ENCODE measurements at places on chromosomes 2 and 18. TPM values are rescaled to one million over a fixed set of nuclear protein-coding genes. Genes with fewer than 3 reads are reported as not detected.
A peak's percentile ranks its signal among the peaks of the same experiment; 100 is the strongest.

INO80B gene
- total RNA-seq = 21.6 TPM

EPB41L5 gene
- 7.1 TPM for total RNA-seq

PID1 gene
- total RNA-seq = 0.95 TPM

DNA sequence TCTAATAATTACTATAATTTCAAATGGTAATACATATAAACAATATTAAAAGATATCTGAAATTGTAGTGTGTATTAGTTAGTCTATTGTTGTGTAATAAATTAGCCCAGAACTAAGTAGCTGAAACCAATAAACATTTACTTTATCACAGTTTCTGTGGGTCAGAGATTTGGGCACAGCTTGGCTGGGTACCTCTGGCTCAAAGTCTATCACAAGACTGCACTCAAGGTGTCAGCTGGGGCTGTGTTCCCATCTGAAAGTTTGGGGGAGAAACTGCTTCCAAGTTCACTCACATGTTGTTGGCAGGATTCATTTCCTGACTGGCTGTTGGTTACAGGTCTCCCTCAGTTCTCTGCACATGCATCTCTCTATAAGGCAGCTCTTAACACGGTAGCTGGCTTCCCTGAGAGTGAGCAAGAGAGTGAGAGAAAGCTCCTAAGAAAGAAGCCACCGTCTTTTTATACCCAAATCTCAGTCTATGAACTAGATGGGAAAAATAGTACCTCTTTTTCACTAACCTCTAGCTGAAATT, 25.6 kb upstream of the WIPF1 start:
- no peak for DNase-seq

GRCh38 chr2:5911718-5912117, 219.5 kb downstream of the SOX11 start:
- DNase-seq = no peak

DNA sequence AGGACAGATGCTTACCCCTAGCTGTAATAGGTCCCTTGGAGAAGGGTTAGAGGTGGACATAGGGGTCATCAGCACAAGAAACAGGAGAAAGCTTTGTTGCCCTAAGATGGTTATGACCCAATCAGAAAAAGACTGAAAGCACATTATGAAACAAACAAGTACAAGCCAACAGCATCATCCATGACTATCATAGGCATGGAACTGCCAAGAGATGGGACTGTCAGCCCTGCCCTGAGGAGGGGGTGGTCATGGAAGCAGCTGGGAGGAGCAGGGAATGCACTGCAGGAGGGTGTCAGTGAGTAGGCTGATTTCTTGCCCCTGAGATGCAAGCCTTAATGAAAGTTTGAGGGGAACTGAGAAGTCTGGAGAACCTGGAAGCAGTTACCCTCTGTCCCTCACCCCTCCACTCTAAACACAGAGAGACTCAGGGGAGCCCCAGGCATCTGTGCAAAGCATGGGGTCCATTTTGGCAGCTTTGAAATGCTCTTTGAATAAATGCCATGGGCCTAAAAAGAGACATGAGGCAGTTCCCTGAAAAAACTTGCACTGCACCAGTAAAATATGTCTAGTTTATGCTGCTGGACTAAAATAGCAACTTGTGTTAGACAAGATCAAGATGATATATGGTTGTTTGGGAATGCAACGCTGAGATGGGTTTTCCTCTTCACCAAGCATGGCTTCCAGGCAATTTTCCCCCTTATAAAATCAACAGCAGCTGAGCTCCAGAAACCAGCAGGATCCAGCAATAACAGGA, 122.7 kb upstream of the ZFP36L2 start:
- no peak for DNase-seq

DNA sequence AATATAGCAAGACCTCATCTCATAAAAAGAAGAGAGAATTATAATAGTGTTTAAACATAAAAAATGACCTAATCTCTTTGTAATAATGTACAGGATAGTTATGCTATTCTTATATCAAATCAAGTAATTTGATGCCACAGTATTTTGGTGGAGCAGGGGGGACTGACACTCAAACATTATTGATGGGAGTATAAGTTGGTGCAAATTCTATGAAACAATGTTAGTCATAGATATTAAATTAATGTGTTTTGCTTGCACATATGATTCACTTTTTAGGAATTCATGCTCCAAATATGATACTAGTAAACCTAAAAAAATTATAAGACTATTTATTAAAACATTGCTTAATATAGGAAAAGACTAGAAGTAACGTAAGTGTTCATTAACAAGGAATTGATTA, 256.1 kb upstream of the SYT4 start:
- no peak for DNase-seq

DNA sequence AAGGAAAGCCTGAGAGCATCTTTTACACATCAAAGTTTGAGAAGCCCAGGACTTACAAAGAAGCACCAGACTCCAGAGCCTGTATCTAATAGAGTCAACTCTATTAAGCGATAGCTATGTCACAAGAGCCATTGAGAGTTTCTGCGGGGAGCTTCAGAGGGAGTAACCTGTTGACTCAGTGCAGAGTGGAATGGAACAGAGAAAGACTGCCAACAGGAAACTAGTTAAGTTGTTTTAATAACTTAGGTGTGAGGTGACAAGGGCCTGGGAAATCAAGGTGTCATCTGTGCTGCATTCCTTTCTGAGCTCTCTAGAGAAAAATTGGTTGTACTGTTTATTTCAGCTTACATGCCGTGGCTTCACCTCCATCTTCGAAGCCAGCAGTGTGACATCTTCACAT, 513.8 kb upstream of the POU3F3 start:
- no peak for DNase-seq

DNA sequence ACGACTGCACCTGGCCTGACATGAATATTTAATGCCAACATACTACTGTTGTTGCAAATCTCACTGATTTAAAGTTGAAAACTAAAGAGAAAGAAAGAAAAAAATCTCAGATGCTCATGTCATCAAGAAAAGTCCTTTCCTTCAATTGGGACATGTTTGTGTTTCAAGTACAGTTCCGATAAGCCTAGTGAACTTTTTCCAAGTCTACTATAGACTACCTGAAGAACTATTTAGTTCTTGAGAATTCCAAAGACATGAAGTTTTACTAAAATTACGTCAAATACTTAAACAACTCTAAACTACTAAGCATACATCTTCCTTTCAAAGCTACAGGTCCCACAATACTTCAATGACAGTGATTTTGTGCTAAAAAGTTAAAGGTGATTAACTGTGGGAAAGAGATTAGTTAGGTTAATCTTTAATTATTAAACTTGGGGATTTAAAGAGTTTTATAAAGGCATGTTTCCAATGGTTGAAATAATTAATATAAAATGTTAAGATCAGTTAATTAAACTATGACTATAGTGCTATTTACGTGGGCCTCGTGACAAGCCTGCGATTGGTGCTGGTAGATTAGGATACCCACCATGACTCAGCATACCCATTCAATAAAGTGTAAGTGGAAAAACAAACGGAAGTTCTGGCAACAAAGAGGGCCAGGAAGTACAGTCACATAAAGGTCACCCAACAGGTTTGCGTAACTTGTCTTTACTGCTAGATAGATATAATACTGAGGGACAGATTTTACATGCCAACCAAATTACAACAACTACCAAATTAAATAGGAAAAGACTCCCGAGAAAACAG, 55.5 kb downstream of the SEPTIN10 start:
- peak; percentile 43 for DNase-seq

DNA sequence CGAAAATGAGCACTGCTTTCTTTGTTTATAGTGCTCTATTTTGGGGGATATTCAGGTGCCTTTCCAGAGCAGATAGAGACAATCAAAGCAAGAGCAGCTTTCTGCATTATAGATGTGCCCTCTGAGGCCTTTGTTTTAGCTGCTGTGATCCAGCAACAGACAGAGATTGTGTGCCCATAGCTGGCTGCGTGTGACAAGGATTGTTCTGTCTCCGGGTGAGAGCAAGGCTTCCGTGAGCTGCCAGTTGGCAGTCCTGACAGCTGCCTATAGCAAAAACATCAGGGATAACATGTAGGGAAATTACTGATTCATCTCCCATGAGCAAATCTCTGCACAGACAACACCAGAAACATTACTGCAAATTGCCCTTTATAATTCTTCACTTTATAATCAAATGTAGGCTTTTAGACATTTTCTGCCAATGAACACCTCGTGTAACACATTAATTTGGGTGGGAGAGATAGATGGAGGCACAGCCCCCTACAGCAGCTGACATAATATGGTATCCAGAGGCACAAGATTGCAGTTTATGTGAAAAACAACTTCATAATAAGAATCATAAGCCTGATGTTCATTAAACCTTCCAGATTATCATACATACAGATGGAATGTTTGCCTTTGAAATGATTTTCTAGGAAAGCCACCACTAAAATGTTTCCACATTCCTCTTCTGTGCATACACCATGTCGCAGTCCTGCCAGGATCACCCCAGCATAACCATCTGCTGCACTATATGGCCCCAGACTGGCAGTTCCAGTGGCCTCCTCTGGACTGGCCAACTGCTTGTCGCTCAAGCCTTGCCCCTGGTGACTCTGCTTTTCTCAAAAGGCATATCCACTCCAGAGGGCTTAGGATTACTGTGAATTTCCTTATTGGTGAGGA, 131.2 kb downstream of the TRIB2 start:
- DNase-seq = no peak

DNA sequence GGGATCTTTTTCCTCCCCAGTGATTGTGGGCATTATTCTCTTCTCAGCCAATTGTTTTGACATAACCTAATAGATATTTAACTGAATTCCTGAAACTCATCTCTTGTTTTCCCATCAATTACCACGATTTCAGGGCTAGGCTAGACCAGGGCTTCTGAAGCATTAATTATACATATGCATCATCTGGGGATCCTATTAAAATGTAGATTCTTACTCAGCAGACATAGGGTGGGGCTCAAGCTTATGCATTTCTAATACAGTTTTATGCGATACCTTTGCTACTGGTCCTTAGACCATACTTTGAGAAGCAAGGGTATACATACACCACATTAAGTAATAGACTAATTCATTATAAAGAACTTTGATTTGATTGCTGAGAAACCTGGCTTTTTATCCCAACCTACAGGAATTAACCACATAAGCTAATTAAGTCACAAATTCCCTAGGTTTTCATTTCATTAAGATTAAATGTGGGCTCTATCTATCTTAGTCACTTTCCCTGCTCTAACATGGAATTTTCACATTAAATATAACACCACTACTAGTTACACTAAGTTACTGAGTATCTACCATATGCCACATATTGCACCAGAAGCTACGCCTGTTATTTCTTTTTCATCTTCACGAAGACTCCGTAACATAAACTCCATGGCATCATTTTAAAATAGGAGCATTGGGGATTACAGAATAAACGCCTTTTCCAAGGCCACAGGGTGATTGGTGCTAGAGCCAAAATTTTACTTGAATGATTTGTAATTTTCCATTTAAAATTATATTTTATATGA, 417.5 kb downstream of the DPP10 start:
- DNase-seq = no peak

DNA sequence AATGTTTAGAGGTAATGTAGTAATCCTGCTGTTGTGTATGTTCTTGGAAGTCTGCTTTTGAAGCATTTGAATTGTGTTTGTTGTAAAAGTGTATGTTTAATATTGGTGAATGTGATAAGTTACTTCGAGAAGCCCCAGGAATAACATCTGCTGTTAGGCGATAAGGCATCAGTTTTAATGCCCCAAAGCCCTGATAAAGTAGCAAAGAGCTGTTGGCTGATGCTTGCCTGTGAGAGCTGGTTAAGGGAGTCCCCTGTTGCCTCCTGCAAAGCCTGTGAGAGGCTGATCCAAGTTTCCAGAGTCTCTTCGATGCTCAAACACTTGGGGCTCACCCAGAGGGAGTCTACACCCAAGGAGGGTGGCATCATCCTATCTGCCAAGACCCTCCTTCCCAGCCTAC, 110.3 kb downstream of the RNF152 start:
- DNase-seq = no peak

DNA sequence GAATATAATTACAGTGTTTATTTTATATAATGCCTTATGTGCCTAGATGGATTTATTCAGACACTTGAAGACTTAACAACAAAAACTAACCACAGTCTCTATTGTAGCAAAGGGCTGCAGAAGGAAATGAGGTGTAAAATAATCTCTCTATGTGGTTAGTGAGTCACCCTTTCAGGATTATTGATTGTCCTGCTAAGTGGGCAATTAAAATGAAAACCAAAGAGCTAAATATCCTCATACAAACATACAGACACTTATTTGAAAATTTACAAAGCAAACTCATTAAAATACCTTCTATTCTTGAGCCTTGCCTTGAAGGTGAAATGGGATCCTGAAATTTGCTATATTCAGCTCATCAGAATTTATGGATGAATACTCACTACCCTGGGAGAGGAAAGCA, 27.7 kb upstream of the DCC start:
- no peak for DNase-seq

DNA sequence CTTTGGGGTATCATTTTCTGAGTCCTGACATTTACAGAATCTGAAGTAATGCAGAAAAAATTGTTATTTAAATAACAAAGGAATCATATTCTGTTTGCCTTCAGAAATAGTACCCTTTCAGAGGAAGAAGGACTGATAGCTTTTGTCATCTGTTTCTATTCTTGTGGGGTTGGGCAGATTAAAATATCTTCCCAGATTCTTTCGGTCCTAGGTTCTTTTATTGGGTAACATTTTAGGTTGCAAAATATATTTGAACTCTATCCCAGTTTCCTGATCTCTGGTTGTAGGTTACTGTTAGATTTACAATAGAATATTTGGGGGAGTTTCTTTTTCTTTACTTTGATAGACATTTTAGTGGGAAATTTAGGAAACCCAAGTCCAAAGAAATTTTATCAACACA, 550.5 kb downstream of the SPAG16 start:
- no peak for DNase-seq

GRCh38 chr2:71503837-71504236, 50.5 kb downstream of the DYSF start:
- no peak for DNase-seq

- DNase-seq = no peak
Observed at GRCh38 chr2:3646446-3646845, 11.6 kb upstream of the ALLC start.

GRCh38 chr2:197661626-197662025, 13.8 kb downstream of the RFTN2 start:
- DNase-seq = no peak

DNA sequence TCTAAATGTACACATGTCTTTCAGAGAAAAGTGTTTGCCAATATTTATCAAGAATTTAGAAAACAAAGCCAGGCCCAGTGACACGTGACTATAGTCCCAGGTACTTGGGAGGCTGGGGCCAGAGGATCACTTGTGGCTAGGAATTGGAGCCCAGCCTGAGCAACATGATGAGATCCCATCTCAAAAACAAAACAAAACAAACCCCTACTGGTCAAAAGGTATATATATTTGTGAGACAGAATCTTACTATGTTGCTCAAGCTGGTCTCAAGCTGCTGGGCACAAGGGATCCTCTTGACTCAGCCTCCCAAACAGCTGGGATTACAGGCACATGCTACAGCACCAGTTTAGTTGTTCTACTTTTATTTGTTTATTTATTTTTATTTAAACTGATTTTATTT, 79.2 kb downstream of the ZDBF2 start:
- peak; percentile 22 for DNase-seq

- DNase-seq = no peak
Observed at GRCh38 chr2:45199973-45200372, 190.7 kb upstream of the SIX2 start.

- no peak for DNase-seq
Observed at GRCh38 chr2:79620679-79621078, 107.8 kb downstream of the CTNNA2 start.

All from SK-MEL-5 (cell line).